ENCODE measurements at places on chromosomes 1 and 21.

DNA sequence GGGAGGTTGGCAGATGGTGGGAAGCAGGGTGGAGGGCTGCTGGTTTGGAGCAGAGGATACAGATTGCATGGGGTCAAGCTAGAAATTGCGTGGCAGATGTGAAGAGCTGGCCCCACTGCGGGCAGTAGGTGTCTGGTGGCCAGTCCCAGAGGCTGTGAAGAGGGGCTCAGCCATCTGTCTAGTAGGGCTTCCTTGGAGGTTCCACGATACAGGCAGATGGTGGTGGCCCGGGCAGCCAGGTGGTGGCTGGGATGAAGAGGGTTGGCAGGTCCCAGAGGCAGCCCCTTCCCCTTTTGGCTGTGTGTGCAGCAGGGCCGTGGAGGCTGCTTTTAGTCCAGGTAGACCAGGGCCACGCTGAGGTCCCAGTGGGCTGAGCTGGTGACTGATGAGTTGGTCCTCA is 16.6 kb downstream of the PSEN2 start:
- DNase-seq = no peak

DNA sequence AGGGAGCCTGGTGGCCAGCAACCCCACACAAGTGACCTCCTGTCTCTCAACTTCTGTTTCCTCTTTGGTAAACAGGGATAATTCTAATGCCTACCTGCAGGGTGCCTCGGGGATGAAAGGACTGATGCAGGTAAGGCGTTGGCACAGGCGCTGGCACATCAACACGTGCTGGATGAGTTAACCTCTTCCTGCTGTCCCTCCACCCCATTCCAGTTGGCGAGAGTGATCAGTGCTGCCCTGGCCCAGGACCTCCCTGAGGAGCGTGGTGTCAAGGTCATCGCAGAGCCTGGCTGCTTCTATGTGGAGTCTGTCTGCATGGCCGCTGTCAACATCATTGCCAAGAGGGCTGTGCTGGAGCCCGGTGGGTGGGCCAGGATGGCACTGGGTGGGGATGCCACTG is 69.1 kb upstream of the TINAGL1 start:
- DNase-seq = no peak

DNA sequence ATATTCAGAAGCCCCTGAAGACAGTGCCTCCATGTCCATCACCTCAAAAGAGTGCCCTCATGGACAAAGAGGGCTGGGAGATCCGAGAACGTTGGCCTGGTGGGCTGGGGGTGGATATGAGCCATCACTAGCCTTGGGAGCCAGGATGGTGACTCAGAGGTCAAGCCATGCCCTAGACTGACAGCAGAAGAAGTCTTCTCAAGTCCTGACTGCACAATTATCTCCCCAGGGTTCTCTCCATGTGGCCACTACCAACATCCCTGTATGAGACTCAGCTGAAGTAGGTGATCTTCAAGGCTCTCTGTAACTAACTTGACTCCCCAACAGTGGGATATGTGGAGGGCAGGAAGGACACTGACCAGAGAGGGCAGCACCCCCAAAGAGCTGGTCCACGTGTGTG is 7.1 kb upstream of the USF1 start:
- no peak for DNase-seq

GRCh38 chr1:76095802-76096201 is 21.3 kb downstream of the ST6GALNAC3 start:
- no peak for DNase-seq

DNA sequence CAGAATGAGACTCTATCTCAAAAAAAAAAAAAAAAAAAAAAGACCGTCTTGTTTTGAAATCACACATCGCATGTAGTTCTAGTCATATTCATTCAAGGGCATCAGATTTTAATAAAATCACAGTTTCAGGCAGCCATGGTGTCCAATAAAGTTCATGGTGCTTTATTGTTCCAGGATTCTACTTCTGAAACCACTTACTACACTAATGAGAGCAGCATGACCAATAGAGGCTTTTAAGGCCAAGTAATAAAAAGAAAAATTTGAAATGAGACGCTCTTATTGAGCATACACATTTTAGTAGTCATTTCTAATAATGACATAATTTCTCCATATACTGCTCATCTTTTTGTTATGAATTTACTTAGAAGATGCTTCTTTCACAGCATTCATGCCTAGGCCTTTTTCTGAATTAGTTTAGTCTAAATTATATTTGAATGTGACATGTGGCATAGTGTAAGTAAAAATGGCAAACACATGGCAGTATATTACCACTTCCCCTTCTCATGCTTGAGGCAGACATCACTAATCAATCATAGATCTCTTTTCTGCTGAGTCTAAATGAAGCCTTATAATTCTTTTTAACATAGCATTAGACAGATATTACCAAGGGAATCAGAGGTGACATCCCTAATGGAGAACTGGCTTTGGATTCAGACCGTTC is 18.5 kb downstream of the NTMT2 start:
- no peak for DNase-seq

- DNase-seq = no peak
These were observed 50.7 kb downstream of the ZNF684 start for GRCh38 chr1:40582116-40582515.

DNA sequence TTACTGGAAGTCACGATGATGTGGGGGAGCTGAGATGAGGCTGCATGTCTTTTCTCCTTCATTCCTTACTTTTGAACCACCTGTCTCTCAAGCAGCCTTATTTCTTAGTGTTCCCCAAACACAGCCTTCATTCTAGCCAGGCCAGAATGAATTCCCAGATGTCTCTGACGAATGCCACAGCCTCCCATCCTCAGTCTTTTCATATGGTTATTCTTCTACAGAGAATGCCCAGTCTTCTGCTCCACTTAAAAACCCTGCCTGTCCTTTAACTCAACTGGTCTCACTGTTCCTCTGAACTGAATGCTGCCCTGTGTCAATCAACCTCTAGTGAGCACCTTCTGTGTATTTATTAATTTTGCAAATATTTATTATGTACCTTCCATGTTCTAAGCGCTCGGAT is 156.2 kb downstream of the PLA2G4A start:
- no peak for DNase-seq

DNA sequence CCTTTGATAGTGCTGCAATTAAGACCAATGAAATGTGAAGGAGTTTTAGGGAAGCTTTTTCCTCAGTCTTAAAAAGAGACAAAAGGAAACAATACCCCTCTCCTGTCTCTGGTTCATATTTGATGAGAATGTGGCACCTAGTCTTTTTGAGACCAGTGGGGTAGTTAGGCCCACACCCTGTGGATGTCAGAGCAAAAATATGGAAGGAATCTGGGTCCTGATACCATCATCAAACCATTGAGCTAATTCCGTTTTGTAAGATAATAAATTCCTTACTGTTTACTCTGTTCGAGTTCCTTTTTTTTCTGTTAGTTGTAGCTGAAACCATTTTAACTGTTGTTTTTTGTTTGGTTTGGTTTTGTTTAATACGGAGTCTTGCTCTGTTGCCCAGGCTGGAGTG is 33.3 kb downstream of the PTPRC start:
- DNase-seq = no peak

Data from activated T-cell treated with anti-CD3 and anti-CD28 coated beads, Interleukin-2, amount 50 U/mL, for 48 hours (primary cell).